ENCODE measurements at places on chromosomes 11 and 22.
A peak's percentile ranks its signal among the peaks of the same experiment; 100 is the strongest.

GRCh38 chr11:109939166-109939810, 153.9 kb upstream of the ZC3H12C start:
- DNase-seq, result peak; percentile 59

GRCh38 chr11:15638386-15638787, 523.7 kb downstream of the INSC start:
- DNase-seq, result no peak

- no peak for DNase-seq
Observed at GRCh38 chr11:74417860-74418508, 19.8 kb upstream of the PGM2L1 start.

DNA sequence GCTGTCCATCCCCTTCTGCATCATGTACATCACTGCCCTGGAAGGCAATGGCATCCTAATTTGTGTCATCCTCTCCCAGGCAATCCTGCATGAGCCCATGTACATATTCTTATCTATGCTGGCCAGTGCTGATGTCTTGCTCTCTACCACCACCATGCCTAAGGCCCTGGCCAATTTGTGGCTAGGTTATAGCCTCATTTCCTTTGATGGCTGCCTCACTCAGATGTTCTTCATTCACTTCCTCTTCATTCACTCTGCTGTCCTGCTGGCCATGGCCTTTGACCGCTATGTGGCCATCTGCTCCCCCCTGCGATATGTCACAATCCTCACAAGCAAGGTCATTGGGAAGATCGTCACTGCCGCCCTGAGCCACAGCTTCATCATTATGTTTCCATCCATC, 337 bp downstream of the OR52B6 start:
- DNase-seq, result no peak

DNA sequence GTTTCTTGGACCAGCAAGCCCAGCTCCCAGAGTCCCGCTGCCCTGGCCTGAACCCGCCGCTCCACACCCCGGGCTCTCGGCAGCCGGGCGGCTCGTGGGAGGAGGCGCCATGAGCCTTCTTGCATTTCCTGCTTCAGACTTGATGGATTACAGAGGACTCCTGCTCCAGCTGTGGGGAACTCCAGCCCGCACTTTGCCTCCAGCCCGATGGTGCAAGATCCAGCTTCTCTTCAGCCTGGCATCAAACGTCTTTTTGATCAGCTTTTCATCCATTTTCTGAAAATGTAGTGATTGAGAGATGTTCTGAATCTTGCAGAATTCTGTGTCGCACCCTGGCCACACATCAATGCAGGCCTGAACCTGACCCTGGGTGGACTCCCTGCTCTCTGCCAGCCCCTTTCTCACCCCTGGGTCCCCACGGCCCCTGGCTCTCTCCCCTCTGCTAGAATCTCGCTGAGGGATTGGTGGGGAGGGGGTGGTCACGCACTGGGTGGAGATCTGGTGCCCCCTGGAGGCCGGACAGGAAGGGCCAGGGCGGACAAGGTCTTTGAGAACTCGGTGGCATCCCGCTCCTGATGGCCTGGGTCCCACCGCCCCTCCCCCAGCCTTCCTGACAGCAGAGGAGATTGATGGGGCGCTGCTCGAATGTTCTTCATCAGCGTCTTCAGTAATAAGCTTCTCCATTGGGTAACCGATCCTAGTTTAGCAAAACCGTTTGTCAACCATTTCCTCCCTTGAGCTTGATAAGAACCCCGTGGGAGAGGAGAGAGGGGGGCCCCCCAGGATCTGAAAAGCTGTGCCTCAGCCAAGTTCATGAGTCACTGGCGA, 12.1 kb upstream of the NFAM1 start:
- DNase-seq, result peak; percentile 84

All from fibroblast of skin of left quadriceps (primary cell).